ENCODE measurements at places on chromosomes 13 and 19.

DNA sequence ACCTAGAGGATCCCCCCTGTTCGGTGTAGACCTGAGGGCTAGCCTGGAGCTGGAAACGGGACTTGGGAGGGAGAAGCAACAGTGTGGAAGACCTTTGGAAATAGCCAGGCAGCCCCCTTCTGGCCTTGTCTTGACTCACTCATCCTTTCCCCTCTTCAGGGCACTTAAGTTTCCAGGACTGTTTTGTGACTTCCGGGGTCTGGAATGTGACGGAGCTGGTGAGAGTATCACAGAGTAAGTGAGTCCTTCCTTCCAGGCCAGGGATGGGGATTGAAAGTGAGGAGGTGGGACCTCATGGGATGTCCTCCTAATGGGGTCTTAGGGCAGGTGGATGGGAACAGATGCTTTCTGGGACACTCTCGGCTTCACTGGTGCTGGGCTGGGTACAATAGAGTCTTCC, 29.4 kb downstream of the LYL1 start:
- DNase-seq: no peak

DNA sequence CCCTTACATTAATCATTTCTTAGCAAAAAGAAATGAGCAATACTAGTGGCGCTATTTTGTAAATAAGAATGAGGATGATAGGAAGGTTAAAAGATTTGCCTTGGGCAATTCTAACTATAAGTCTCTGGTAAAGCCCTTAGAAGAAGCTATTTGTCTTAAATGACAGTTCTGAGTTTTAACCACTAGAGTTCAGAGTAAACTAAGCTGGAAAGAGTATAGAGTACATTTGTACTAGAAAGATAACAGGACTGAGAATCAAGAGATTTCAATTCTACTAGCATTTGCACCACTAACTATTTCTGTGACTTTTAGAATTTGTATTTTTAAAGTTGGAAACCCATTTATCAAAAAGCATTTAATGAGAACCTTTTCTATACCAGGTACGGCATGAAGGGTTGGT, 750.3 kb downstream of the OLFM4 start:
- DNase-seq: no peak

DNA sequence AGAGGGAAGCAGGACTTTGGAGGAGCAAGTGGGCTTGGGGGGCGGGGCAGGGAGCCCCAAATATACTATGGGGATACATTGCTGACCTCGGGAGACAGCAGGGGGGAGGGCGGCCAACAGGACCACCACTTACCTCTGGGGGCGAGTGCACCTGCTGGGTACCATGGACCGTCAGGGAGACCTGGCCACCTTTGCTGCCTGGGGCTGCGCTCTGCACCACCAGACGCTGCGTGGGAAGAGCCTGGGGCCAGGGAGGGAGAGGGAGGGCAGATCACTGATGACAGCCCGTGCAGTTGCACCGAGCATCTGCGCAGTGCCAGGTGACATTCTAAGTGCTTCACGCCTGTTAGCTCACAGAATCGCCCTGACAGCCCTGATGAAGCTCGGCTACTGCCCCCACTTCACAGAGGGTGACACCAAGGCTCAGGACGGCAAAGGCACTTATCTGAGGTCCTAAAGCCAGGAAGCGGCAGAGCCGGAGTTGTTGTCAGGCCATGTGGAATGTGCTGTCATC, 24.1 kb downstream of the RFX1 start:
- no peak for DNase-seq

GRCh38 chr19:56423985-56424353, 19.8 kb downstream of the ZNF583 start:
- DNase-seq: no peak

DNA sequence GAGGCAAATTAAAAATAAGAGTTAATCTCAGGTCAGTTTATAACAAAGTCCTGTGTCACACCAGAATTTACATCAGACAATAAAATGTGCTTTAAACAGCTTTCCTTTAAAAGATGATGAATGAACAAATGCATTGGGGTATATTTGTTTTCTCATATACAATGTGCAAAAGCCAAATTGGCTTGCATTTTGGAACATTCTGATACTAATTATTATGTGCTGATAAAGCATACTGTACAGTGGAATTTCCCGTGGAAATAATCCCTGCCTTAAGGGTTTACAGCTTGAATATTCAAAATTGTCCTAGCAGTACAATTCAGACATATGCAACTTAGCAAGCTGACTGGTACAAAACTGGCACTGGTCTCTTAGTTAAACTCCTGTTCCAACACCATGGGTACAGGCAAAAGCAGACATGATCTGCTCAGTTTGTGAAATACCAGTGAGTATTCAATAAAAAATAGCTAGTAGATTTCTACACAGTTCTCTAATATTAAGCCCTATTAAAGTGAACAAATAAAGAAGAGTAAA, 373.4 kb downstream of the SLITRK1 start:
- DNase-seq: no peak

DNA sequence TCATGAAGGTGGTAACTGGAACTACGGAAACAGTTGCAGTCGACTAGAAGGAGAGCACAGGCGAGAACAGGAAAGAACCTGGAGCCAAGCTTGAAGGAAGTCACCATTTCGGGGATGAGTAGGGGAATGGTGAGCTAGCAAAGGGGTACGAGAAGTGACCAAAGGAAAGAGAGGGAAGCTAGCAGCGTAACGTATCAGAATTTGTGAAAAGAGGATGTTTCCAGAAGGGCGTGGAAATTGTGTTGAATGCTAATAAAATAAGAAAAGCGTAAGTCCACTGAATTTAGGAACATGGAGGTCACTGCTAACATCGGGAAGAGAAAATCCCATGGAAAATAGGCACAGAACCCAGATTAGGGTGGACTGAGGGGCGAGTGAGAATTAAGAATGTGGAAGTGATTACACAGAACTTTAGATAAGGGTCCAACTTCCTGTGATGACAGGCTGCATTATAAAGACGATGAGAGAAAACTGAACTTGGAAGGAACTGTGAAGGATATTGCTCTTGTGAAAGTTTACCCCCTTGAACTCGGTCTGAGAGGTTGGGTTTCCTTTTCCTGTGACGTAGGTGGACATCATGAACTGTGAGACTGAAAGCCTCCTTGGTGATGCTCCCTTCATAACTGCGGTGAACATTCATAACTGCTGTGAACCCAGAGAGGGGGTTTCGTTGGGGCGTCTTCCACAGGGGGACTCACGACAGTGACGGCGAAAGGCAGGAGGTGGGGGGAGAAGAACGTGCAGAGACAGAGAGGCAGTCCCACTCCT, 2.0 kb upstream of the FFAR2 start:
- no peak for DNase-seq

DNA sequence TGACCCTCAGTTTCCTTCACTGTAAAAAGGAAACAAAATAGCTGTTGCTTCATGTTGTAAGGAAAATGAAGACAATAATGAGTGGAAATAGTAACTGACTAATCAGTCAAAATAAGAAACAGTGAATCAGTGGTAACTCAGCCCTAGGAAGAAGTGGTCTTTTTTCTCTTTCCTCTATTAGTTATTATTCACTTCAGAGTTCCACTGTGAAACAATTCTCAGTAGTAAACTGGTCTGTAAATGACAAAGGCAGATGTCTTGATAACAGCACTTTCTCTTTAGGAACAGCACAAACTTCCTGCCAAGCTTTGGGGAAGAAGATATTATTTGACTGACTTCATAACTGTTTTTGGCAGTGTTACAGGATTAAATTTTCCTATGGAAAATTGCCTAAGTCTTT, 600.5 kb upstream of the KLHL1 start:
- peak; percentile 81 for DNase-seq

DNA sequence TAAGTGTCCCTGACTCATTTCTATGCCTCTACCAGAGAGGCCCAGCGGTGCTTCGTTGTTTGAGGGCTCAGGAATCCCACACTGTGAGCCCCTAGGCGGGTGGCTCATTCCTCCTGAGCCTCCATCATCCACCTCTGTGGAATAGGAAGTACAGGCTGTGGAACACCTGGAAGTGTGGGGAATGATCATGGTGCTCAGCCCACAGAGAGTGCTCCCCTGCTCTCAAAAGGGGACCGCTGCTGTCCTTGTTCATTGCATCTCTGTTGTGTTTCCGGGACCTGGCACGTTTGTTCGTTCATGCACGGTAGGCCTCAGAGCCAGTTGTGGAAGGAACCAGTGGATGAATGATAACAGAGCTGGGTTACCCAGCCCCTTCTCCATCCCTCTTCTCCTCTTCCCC, 1.2 kb downstream of the ACP7 start:
- DNase-seq: no peak

GRCh38 chr19:3360421-3361383, 5.7 kb upstream of the NFIC start:
- no peak for DNase-seq

- no peak for DNase-seq
Observed at GRCh38 chr13:43657485-43657884, 129.3 kb downstream of the ENOX1 start.

DNA sequence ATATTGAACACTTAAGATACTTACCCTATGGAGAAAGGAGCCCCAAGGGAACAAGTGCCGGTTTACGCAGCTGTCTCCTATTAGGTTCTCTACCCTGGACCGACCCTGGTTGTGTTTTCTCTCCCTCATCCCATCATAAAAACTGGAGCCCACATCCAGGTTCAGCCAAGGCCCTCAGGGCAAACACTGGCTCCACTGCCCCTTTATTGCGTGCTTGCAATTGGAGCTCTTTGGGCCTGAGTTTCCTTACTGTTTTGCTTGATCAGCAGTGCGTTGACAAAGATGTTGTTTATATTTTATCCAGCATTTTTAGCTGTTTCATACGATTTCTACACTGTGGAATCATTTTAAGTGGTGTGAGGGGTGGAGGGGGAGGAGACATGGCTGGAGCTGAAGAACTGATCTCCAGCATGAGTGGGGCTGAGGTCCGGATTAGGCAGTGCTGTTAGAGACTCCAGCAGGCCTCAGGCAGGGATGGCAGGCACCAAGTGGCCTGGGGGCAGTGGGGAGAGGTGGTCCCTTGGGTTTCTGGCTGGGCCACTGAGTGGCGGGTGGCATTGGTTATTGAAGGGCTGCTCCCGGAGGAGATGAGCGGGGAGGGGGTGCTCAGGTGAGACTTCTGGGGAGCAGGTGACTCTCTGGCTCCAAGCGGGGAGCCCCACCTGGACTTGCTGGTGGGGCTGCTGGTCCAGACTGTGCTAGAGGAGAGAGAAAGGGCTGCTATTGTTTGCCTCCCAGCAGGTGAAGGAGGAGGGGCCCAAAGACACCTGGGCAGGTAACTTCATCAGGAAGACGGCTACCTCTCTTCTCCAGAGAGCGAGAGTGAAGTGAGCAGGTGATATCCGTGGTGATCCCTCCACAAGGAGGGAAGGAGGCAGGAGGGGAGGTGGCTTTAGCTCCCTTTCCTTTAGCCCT, 62.4 kb upstream of the RNF113B start:
- no peak for DNase-seq

- no peak for DNase-seq
Observed at GRCh38 chr13:59997976-59998375, 165.8 kb downstream of the DIAPH3 start.

- DNase-seq: no peak
Observed at GRCh38 chr13:47397739-47398138, 500.9 kb upstream of the HTR2A start.

DNA sequence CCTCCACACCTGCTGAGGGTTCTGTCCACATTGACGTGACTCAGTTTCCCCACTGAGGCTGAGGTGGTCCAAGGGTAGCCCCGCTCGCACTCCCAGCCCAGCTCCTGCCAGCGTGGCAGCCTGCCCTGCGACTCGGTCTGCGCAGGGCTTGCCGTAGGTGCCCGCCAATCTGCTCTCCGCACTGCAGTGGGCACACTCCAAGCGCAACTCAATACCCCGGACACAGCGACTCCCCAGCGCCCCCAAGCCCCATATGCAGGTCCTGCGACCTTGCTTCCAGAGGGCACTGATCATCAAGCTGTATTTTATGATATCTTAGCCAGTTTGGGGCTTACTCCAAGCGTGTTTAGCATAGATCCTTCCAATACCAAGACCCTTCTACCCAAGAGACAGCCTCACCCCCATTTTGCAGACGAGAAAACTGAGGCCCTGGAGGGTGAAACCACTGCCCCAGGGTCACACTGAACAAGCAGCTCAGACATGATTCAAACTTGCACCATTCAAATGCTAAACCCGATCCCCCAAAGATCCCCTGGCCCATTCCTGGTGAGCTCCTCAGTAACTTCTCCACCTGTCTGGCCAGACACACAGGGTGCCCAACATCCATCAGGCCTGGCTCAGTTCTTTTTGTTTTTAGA, 13.5 kb downstream of the PTPRS start:
- no peak for DNase-seq

DNA sequence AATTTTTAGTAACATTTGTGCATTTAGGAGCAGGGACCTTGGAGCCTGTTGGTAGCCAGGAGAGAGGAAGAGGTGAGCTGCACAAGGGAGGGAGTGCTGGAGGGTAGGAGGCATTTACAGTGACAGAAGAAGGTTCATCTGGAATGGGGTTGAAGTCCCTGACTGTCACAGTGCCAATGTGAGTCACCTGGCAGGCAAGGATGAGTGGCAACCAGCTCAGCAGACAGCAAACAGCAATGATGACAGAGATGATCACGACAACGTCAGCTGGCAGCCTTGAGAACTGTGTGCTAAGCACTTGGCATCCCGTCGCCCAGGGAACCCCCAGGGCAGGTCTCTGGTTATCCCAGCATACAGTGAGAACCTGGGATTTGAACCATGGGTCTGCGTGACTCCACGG, 2.6 kb downstream of the OR10H5 start:
- no peak for DNase-seq
